Tibial nerve (tissue), 4 donors: ENCODE measurements at places on chromosomes 11 and 22. TPM values are rescaled to one million over a fixed set of nuclear protein-coding genes. Genes with fewer than 3 reads are reported as not detected.

DNA sequence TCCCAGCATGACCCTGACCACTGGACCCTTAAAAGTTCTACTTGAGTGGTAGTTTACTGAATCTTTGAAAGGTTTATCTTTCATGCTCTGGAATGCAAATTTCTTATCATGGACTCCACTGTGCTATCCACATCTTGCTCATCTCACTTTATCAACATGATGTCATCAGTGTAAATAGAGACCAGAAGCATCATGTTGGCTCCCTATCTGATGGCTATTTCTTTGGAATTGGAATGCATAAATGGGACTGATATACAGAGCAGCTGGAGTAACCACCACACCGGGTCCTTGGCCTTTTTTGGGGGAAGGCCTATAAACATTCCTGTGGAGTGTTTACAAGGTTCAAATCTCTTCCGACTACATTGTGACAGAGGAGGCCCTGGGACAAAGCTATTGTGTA lies 74.1 kb upstream of the CEP126 start:
- no peak for DNase-seq

DNA sequence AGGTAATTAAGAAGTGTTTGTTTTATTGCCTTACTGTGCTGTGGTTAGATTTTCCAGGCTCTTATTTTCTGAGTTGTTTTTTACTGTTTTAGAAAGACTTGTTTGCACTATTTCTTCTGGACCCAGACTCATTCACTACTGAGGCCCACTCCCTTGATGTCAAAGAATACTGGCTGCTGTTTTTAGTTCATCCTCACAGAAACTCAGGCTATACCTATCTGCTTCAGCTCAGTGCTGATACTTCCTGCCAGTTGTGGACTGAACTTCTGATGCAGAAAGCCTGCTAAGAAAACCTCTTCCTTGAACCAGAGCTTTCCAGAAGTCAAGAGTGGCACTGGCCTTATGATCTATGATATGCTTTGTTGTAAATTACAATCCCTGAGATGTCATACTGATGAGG lies 15.9 kb upstream of the PIK3IP1 start:
- DNase-seq, result no peak

DNA sequence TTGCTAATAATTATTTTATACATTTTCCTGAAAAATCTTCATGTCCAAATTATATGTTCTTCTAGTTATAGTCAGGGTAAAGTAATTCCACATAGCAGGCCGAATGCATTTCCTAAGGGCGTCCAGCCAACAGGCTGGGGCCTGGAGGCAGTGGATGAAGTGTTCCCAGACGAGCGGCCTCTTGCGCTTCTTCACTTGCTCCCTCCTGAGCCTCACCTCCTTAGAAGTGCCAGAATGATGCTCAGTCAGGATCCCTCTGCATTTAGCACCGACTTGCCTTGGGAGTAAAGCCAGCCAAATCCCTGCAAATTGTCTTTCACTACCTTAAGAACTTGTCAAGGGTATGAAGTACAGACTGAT lies 1.5 kb downstream of the OLFML1 start:
- no peak for DNase-seq

DNA sequence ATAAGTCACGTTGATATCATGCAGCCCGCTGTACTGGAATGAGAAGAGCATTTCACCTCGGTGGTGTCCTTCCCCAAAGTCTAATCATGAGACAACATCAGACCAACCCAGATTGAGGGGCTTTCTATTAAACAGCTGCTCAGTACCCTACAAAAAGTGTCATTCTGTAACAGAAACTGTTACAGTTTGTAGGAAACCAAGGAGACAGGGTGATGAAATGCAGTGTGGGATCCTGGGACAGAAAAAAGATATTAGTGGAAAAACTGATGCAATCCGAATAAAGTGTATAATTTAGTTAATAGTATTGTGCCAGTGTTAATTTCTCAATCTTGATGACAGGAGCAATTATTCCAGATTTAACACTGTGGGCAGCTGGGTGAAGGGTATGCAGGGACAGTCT lies 128.0 kb downstream of the MICAL2 start:
- DNase-seq, result no peak

GRCh38 chr11:119472856-119473222 lies 49.9 kb upstream of the THY1 start:
- DNase-seq, result no peak

- DNase-seq, result no peak
Measured at GRCh38 chr11:79960461-79960860, 519.6 kb upstream of the TENM4 start.

- peak; percentile 54 for DNase-seq
Measured at GRCh38 chr11:65317025-65317786, 2.5 kb downstream of the CDC42EP2 start.

- peak; percentile 79 for DNase-seq
Measured at GRCh38 chr11:57761301-57762234, at the start of gene CTNND1. TSS of gene CTNND1 (plus strand) at chr11:57761802. CDS start at chr11:57791479, 29,677 bp downstream.

GRCh38 chr11:25983280-25983679 lies 348.6 kb upstream of the ANO3 start:
- DNase-seq, result no peak

GRCh38 chr11:69293087-69293486 lies 868 bp upstream of the MYEOV start:
- DNase-seq, result no peak

DNA sequence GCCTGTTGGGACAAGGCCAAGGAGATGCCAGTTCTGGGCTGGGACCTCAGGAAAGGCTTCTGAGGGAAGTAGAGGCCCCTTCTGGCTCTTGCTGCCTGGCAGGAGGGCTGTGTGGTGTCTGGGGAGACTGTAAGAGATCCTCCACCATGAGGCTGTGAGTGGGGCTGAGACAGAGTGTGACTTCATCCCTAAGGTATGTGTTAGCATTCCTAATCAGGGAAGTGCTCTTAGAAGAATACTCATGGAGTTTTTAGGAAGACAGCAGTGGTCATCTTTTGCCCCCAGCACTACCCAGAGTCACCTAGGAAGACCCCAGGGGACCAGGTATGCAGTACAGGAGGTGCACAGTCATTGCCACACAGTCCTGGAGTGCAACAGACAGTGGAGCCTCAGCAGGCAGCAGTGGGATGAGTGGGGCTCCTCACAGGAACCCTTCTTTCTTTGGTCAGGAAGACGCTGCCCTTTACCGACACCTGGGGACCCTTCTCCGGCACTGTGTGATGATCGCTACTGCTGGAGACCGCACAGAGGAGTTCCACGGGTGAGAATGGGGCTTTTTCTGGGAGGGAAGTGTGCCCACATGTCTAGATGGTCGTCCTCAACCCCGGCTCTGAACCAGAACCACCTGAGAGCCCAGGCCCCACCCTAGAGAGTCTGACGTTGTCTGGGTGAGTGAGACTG lies 2.8 kb downstream of the RIC8A start:
- DNase-seq, result no peak

- DNase-seq, result no peak
Measured at GRCh38 chr22:43114958-43115357, 4.4 kb downstream of the BIK start.

- no peak for DNase-seq
Measured at GRCh38 chr11:76677458-76677765, 6.9 kb upstream of the LRRC32 start.

- DNase-seq, result no peak
Measured at GRCh38 chr11:113518716-113519495, 43.7 kb upstream of the DRD2 start.

GRCh38 chr11:122812638-122813037 lies 25.7 kb upstream of the CRTAM start:
- DNase-seq, result no peak

DNA sequence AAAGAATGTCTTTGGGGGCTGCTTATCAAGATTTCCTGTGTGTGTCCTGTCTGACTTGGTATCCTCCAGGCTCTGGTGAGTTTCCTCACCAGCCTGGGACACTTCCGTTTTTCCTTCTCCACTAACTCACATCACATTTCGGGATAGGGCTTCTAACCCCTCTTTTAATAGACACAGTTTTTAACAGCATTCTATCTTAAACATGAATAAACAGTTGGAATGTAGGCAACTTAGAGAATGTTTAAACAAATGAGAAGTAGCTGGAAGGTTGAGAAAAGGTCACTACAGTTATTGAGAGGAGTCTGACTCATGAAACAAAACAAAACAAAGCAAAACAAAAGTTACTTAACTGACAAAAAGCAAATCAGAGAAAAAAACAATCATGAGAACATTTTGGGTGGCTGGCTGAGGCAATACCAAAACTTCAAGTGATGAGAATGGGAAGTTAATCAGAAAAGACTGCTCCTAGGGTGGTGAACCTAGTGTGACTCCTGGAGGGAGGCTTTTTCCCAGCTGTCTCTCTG lies 64.7 kb upstream of the CTSC start:
- DNase-seq, result no peak

DNA sequence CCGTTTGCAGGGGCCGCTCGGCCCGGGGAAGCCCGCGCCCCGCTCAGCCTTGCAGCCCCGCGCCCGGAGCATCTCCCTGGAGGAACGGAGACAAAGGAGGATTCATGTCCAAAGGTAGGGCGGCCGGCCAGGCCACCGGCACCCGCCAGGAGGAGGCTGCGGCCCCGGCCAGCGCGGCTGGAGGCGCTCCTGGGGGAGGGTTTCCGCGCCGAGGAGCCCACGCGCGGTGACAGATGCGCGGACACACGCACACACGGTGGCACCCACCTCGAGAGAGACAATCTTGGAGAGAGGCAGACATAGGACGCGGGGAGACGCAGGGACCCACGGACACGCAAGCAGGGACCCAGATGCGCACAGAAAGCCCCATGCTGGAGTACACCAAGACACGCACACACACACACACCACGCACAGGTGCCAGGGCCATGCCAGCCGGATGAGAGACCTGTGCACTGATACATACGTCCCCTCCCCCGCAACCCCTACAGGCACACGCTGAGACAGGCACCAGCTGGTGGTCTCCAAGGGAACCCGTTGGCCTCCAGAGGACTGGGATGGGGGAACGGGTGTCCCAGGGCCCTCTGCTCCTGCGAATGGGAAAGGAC lies 7.8 kb downstream of the SEPTIN3 start:
- no peak for DNase-seq

GRCh38 chr22:31953261-31953660 lies 8.9 kb downstream of the YWHAH start:
- DNase-seq, result no peak

- DNase-seq, result no peak
Measured at GRCh38 chr11:14612694-14613093, 30.9 kb upstream of the PDE3B start.

- no peak for DNase-seq
Measured at GRCh38 chr11:46345881-46346484, 1.3 kb upstream of the DGKZ start.

GRCh38 chr11:46309814-46310259 lies 32.4 kb downstream of the CREB3L1 start:
- DNase-seq, result no peak

Gene MYO7A
- 22.0 TPM for total RNA-seq

Gene KRTAP5-1
- total RNA-seq, result not detected

Gene SMIM35
- not detected for total RNA-seq

Gene PARVG
- 18.8 TPM for total RNA-seq

Gene MFNG
- total RNA-seq, result 22.2 TPM

Gene CTSW
- total RNA-seq, result 3.1 TPM

Gene PRG3
- not detected for total RNA-seq
